ENCODE measurements at places on chromosomes 13 and 19.

- DNase-seq = no peak
These were observed 7.5 kb downstream of the F10 start for GRCh38 chr13:113129921-113130750.

GRCh38 chr19:7658219-7658686 lies 10.6 kb upstream of the RETN start:
- DNase-seq = no peak

DNA sequence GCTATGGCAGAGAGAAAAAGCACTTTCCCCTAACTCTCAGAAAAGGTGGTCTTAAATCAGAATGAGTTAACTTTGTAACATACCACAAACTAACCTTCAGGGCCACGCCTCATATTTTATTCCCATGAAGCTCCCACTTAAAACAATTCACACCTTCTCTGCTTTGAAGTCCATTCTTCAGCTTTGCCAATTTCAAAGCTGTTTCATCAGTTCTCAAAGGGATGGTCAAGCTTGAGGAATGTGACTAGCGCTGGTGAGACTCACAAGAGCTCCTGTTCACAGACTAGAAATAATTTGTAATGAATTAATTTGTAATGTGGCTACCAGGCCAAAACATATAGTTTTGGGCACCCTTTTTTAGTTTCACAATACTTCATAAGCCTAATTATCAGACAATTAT lies 68.2 kb downstream of the STK24 start:
- DNase-seq = no peak

GRCh38 chr19:45767881-45768654 lies 984 bp downstream of the SIX5 start:
- DNase-seq = no peak

- DNase-seq = no peak
These were observed 7.7 kb upstream of the TEX26 start for GRCh38 chr13:30924721-30925120.

DNA sequence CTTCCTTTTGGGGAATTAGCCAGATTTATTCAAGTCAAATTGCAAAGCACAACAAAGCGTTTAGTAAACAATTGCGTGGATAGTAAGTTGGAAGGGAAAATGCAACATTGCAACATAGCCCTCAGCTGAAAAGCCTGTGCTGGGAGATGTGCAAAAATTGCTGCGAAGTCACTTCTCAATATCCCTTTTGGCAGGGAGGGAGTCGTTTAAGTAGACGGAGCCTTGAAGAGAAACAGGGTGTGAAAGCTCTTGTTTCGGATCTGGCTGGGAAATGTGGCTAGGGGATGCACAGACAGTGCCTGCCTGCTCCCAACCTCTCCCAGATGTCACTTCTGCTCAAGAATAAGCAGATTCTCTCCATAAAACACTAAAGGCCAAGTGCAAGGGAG lies 56.8 kb downstream of the SLC7A1 start:
- DNase-seq = no peak

GRCh38 chr13:80931766-80932165 lies 590.8 kb upstream of the SPRY2 start:
- DNase-seq = no peak

GRCh38 chr13:98349731-98350305 lies 172.7 kb upstream of the RNF113B start:
- DNase-seq = no peak

Data from stimulated activated CD8-positive, alpha-beta memory T cell treated with anti-CD3 and anti-CD28 coated beads, Interleukin-2, amount 100 ng/mL, for 1 hour (primary cell).